Activated T-cell treated with anti-CD3 and anti-CD28 coated beads for 24 hours (primary cell): ENCODE measurements at places on chromosomes 4 and X.

- no peak for DNase-seq
These were observed 102.7 kb downstream of the GRID2 start for GRCh38 chr4:92406488-92406887.

- DNase-seq, result no peak
These were observed at the start of gene IRS4 for GRCh38 chrX:108736509-108737479. Gene IRS4, minus strand, starts transcription at chrX:108736563.

DNA sequence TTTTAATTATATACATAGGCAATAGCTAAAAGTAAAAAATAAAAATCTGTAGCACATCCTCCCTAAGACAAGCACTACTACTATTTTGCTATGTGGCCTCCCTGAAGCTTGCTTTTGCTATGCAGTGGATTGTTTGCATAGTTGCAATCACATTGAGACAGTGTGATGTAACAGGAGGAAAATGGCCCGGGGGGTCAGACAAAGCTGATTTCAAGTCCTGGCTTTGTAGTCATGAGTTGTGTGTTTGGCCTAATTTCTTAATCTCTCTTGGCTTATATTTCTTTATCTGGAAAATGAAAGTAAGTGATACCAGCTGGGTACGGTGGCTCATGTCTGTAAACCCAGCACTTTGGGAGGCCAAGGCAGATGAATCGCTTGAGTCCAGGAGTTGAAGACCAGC is 166.6 kb downstream of the LHFPL1 start:
- DNase-seq, result no peak

DNA sequence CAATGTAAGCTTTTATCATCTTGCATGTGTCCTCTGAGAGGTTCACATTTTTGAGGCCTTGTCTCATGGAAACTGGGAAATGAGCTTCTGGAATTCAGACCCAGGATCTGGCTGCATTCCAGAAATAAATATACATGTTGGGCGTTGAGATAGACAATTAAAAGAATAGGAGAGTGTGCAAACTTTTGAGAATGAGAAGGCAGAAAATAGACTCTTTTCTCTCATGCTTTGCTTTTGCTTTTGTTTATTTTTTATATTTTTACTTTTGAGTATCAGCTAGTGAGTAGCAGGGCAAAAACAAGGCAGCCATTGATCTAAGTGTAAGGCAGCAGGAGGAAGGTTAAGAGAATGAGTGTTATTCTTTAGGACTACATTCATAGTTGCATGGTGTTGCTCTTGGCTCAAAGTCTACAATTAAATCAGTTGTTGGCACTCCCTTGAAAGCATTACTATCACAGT is 12.4 kb downstream of the SHROOM3 start:
- no peak for DNase-seq

DNA sequence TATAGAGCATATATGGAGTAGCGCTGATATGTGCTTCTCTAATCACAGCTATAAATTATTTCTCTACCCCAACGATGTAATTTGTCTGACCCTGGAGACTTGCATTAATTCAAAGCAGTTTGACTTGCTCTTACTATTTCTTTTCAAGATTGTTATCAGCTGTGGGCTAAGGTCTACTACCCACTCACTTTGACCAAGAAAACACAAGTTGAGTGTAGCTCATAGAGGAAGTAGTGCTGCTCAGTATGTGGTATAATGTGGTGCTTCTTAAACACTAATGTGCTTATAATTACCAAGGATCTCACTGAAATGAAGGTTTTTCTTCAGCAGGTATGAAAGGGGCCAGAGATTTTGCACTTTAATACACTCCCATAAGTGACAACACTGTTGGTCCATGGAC is 70.1 kb downstream of the INPP4B start:
- no peak for DNase-seq

DNA sequence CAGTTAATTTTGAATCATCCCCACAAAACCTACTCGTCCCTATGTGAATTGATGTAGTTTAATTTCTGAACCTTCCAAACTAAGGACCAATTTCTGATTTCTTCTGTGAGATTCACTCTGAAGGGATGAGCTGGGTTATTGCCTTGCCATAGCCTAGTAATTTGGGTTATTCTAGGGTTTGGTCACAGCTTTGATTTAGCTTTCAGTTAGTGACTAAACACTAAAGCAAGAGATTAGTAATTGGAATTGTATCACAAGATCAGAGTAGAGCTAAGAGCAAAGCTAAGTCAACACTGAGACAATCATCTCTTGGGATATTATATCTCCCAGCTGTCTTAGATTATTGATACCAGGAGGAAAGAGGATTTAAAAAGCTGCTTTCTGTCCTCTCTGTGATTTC is 588.0 kb downstream of the CCSER1 start:
- no peak for DNase-seq

DNA sequence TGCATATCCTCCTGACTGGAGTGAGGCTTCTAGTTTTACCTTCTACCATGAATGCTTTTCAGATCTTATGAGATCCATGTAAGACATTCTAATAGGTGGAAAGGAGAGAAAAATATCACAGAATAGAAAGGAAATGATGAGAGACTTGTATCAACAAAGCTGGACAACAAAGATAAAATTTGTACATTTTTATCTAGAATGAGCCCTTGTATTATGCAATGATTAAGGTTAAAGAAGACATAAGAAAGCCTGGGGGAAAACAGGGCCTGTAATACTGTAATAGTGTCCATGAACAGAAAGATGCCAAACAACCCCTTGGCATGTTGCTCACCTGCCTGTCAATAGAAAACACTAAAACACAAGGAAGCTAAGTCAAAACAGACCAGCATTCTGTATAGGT is 44.2 kb upstream of the SCRG1 start:
- no peak for DNase-seq

DNA sequence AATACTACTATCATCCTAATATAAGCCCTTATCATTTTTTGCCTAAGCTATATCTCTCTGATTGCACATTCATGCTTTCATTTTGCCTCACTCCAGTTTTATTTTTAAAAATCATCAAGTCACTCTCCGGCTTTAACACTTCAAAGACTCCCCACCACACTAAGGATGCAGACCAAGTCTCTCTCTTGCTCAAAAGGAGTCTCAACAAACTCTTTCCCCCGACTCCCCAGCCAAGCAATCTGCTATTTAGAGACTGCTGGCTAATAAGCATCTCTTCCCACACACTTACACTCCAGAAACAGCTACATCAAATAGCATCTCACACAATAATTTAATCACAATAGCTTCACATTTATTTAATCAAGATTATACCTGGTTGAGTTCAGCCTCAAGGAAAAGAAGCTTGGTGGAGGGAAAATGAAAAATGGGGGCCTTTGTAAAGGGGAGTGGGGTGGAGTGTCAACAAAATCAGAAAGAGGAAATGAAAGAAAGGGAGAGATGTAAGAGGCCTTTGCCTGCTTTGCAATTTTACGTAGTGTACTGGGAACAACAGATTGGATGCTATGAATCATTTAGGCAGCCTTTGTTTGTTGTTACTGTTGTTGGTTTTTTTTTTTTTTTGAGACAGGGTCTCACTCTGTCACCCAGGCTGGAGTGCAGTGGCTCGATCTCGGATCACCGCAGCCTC is 104.1 kb upstream of the MCF2 start:
- DNase-seq, result no peak

DNA sequence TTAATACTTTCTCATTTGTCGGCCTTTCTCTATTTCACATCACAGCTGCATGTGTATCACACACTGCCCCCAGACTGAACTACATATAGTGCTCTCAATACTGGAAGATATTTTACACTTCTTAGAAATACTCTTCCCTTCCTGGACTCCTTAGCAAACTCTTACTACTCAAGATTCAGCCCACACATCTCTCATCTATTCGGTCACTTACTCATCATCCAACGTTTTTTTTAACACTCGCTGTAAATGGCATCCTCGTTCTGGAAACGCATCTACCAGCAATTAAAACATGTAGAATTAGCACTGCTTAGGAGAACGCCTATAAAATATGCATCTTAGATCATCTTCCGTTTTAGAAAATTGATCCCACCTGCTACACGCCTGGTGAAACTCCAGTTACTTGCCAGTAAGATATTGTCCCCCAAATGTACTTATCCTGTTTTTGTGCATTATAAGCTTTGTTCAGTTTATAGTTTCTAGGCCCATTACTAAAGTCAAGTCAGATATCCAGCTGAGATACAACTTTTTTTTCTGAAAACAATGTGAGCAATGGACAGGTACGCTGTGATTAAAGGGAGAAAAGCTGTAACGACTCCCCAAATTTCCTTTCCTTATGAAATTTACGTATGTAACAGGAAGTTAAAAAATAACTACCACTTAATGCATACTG is 1.0 kb downstream of the LRP2BP start:
- DNase-seq, result no peak

GRCh38 chrX:72169008-72169728 is 12.4 kb upstream of the PIN4 start:
- DNase-seq, result no peak

DNA sequence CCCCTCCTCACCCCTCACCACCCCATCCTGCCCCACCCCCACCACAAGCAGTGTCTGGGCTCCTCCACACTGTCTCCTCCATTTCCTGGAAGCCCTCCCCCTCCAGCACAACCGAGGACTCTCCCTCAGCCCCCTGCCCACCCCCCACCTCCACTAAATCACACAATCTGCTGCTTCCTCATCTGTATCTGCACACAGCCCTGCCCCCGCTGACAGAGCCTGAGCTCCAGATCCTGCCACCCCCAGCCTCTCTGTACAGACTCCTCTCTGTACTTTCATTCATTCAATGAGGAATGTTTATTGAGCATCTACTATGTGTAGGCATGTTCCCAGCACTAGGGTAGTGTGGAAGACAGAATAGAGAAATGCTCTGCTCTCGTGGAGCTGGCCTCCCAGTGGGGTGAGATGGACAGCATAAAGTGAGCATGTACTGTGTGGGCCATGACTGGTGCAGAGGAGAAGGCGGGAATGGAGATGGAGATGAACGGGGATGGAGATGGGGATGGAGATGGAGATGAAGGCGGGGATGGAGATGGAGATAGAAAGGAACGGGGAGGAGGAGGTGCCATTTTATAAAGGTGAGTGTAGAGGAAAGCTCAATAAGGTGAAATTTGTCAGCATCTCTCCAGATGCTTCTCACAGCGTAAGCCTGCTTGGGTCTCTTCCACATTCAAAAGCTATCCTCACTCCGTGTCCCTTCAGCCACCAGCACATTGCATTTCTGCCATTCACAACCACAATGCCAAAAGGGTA is 2.5 kb upstream of the PPP2R2C start:
- no peak for DNase-seq

- no peak for DNase-seq
These were observed 79.3 kb downstream of the NHSL2 start for GRCh38 chrX:71989768-71990426.

- no peak for DNase-seq
These were observed 562.7 kb downstream of the RPA4 start for GRCh38 chrX:97446298-97446882.

DNA sequence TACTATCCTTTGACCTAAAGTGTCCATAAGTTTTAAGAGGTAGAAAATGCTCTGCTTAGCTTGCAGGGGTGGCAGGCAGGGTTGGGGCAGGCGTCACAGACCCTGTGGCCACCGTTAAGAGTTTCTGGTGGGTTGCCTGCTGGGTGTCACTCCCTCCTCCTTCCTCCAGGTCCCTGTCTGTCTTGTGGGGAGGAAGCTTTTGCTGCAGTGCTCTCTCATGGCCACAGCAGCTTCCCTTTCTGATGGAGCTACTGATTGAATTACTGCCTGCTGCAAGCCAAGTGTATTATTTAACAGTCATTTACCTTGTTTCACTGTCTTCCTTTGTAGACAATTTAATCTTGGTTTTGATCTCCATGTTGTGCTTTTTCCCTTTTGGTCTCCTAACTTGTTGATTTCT is 384.6 kb downstream of the IDS start:
- DNase-seq, result no peak

GRCh38 chr4:14434483-14434882 is 567.8 kb upstream of the CPEB2 start:
- no peak for DNase-seq

GRCh38 chr4:40283413-40283812 is 51.7 kb upstream of the CHRNA9 start:
- no peak for DNase-seq

DNA sequence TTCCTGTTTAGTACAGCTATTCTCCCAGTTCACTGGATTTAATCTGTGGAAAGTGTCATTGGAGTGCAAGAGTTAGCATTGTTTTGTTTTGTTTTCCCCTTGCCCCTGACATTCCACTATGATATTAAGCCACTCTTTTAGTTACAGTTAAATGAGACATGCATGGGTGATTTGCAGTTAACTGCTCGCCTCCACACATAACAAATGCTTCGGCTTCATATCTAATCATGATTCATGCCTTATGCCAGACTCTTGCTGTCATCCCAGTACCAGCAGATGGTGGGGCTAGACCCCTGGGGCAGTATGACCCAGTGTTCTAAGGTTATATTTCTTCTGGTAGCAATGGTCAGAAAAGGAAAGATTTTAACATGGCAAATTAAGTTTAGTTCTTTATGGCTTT is 80.1 kb downstream of the RAP1GDS1 start:
- DNase-seq, result no peak

- DNase-seq, result no peak
These were observed 77.1 kb upstream of the ATXN3L start for GRCh38 chrX:13396924-13397323.

- DNase-seq, result no peak
These were observed 521.9 kb upstream of the ARX start for GRCh38 chrX:25537699-25538098.

- no peak for DNase-seq
These were observed 63.6 kb downstream of the TBL1X start for GRCh38 chrX:9528498-9528897.

GRCh38 chr4:113823291-113823659 is 61.7 kb upstream of the CAMK2D start:
- DNase-seq, result no peak

DNA sequence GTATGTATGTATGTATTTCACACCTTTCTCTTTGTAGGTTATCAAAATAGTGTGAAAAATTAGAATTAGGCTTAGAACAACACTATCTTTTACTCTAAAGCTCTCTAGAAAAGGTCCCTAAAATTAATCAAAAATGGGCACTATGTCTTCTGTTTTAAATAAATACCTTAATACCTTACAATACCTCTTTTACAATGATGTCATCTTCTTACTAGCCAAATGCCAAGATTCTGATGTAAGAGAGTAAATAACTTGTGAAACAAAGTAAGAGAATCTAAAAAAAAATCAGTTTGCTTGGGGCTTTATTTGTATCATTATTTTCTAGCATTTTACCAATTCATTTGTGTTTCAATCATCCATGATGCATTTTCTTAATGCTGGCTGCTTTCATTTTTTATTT is 402.2 kb upstream of the MAGEB2 start:
- DNase-seq, result no peak

GRCh38 chr4:135508006-135508714 is 1306.6 kb upstream of the PABPC4L start:
- DNase-seq, result no peak

GRCh38 chrX:10755439-10756334 is 135.3 kb upstream of the MID1 start:
- DNase-seq, result no peak

- no peak for DNase-seq
These were observed 339.8 kb downstream of the BCOR start for GRCh38 chrX:39757971-39758370.

GRCh38 chrX:31124536-31124935 is 52.7 kb upstream of the FTHL17 start:
- DNase-seq, result no peak

- DNase-seq, result no peak
These were observed 476.1 kb downstream of the IL15 start for GRCh38 chr4:142112451-142112850.
